ENCODE measurements at places on chromosomes 2 and 18.

GRCh38 chr2:12274591-12274990, 442.1 kb upstream of the TRIB2 start:
- no peak for DNase-seq

- DNase-seq: no peak
Measured at GRCh38 chr2:196478588-196478987, 160.9 kb upstream of the CCDC150 start.

- DNase-seq: no peak
Measured at GRCh38 chr2:1571477-1572417, 158.5 kb downstream of the TPO start.

GRCh38 chr2:47460766-47461165, 57.8 kb downstream of the MSH2 start:
- no peak for DNase-seq

Measured in NCI-H510A treated with DMSO at 0.1 percent for 48 hours (cell line).